Chondrocyte (in vitro differentiated cells): ENCODE measurements at places on chromosomes 16 and 17.

GRCh38 chr16:287981-288920 is 5.3 kb downstream of the PDIA2 start:
- no peak for DNase-seq

DNA sequence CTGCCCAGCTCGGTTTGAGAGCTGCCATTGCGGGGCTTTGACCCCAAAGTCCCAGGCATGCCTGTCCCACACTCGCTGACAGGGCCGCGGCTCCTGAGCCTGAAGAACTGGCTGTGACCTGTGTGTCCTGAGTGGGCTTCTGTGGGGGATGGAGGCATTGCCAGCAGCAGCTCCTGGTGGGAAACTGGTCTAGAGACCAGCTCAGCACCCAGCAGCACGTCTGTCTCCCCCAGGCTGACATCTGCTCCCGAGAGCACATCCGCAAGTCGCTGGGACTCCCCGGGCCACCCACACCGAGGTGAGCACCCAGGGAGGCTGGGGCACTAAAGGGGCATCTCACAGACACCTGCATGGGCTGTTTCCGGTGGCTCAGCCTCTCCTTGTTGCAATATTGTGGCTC is 13.4 kb downstream of the ENDOV start:
- DNase-seq: no peak

GRCh38 chr16:4747906-4748681 is 13.8 kb downstream of the DNAAF8 start:
- no peak for DNase-seq

GRCh38 chr17:49958723-49959122 is 10.3 kb upstream of the DLX4 start:
- DNase-seq: no peak

GRCh38 chr16:26645614-26646013 is 421.1 kb upstream of the C16orf82 start:
- DNase-seq: no peak

DNA sequence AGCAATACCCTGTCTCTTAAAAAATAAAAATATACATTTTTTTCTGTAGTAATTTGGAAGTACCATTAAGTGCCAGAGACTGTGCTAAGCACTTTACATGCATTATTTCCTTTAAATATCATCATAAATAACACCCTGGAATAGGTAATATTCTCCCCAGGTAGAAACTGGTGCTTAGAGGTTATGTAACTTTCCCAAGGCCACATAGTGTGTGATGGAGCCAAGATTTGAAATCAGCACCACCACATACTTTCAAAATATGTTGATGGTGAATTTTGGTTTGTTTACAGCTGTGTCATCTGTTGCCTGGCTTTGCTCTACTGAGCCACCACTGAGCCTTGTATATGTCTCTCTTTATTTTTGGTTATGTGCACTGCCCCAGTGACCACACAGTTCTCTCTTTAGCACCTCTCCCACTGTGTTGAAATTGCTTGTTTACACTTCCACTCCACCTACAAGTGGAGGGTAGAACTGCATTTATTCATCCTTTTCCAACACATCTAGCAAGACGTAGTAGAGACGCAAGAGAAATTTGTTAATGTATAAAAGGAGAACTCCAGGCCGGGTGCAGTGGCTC is 19.0 kb upstream of the NBR1 start:
- DNase-seq: no peak

- no peak for DNase-seq
Measured at GRCh38 chr17:74380086-74380958, 13.0 kb downstream of the GPR142 start.

DNA sequence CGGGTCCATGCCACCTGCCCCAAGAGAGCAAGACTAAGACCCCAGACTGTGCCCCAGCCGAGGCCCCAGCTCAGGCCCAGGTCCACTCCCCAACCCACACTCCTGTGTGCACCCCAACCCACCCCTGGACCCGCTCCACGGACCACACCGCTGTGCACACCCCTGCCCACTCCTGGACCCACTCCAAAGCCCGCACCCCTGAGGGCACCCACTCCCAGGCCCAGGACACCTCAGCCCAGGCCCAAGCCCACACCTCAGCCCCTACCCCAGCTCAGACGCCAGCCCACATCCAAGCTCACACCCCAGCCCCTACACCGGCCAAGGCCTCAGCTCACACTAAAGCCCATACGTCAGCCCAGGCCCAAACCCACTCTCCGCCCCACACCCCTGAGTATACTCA is 1.1 kb downstream of the SPEM3 start:
- DNase-seq: no peak

GRCh38 chr16:52963212-52963854 is 89.4 kb downstream of the CHD9NB start:
- DNase-seq: no peak
